ENCODE measurements at places on chromosomes 5 and 9. TPM values are rescaled to one million over a fixed set of nuclear protein-coding genes. Genes with fewer than 3 reads are reported as not detected.

Gene FPGS
- total RNA-seq = 115 TPM

Gene LSM11
- 2.4 TPM for total RNA-seq

DNA sequence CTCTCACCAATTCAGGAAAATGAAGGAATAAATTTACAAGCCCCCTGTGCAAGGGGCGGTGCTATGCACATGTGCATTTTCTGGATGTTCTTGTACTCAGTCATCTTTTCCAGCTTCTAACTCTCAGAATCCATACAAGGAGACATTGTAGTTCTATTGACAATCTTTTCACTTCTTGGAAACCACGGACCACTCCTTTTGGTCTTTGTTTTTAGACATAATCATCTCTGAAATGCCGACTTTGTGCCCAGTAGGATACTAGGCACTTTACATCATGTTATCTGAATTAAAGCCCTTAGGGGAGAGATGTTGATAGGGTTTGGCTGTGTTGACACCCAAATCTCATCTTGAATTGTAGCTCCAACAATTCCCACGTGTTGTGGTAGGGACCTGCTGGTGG, 322.6 kb upstream of the WWC1 start:
- no peak for DNase-seq

Gene SYK
- total RNA-seq = 71.6 TPM

DNA sequence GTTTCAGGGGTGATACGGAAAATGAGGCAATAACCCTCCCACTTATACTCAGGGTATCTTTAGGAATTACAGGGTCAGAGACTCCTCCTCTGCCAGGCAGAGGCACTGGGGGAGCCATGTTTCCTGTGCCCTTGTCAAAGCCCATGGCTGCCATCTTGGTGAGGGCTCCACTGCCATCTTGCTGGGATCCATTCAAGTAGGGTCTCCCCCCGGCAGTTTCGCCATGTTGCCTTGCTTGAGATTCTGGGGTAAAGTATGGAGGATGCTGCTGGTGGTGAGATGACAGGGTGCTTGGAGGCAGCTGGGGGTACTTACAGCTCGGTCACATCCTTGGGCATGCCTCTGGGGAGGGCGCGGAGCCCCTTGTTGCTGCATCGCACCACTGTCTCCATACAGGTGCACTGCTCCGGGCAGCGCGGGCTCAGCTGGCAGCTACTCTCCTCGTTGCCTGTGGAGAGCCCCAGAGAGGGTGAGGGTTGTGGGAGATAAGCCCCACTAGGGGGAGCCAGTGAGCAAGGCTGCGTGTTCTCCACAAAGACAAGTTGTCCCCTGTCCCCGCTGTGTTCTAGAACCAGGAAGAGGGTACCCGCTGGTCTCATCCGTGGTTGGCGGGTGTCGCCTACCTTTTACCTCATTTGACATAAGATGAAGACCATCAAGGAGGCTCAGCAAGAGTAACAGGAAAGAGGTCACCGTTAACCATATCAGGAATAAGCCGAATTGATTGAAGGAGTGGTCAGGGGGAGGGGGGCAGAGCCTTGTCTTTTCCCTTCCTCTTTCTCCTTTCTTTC, 169.0 kb upstream of the PANK3 start:
- peak; percentile 18 for DNase-seq

- no peak for DNase-seq
Observed at GRCh38 chr9:14529054-14529453, 164.2 kb downstream of the ZDHHC21 start.

GRCh38 chr9:135559606-135560005, 1.9 kb upstream of the PAEP start:
- DNase-seq = no peak

DNA sequence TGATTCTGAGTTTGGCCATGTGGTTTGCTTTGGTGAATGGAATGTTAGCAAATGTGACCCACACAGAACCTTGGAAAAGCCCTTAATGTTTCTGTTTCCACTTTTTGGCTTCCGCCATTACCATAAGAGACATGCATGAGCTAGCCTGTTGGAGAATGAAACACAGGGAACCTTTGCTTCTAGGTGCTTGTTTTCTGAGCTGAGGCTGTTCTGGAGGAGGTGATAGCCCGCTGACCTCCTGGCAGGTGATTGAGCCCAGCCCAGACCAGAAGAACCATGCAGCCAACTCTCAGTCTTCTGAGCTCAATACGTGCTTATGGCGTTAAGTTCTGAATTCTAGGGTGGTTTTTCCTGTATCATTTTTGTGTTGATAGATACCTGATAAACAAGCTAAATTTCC, 148.6 kb upstream of the KLF9 start:
- no peak for DNase-seq

DNA sequence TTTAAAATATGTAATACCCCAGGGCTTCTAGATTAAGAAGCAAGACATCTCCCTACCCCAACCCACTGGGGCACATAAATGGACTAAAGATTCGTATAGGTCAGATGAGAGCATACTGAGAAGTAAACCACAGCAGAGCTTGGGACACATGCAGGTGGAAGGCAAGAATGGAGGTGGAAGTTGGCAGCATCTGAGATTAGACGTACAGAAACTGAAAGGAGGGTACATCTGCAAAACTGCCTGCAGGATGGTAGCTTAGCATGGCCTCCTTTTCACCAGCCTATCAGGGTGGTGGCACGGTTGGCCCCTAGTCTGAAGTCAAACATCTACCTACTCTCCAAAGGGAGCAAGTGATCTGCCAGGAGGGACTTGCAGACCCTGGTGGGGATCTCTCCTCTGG, 181.8 kb downstream of the TSSK1B start:
- no peak for DNase-seq

GRCh38 chr9:94821098-94821887, 94.8 kb downstream of the AOPEP start:
- DNase-seq = no peak

Gene NMUR2
- 0.28 TPM for total RNA-seq

DNA sequence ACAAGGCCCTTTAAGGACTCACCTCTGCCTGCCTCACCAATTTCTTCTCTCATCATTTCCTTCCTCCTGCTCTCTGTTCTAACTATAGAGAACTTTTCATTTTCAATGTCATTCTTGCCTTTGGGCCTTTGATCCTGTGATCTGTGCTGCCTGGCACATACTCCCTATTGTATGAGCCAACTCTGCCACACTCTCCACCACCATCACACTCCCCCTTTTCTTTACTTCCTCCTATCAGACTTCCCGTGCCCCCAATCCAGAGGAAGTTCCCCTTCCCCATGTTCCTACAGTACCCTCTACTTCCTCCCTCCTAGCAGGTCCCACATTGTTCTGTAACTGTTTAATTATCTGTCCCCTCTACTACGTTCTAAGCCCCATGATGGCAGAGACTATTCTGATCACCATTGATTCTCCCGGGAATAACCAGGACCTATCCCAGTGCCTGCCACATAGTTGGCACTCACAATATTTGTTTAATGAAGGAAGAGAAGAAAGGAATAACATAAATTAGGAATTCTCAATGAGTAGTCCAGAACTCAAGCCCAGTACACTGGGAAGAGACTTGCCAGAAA, 27.5 kb downstream of the ADAM19 start:
- DNase-seq = no peak

Gene RAD23B
- total RNA-seq = 66.0 TPM

- DNase-seq = peak; percentile 34
Observed at GRCh38 chr9:100098046-100098886, 534 bp downstream of the ERP44 start.

- DNase-seq = no peak
Observed at GRCh38 chr5:78369680-78370079, 9.3 kb downstream of the SCAMP1 start.

DNA sequence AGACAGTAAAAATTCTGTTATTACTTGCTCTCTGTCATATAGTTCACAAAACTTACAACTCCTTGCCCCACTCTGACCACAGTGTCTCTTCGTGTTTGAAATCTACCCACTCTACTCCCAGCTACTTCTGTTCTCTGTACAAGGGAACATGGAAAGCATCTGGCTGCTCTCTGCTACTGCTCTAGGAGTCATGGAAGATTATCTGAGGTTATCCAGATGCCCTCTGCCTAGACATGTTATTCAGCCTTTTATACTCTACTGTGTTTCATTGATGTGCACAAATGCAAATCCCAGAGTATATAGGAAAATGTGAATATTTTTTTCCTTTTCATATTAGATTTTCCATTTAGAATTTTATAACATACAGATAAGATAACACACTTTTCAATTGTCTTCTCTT, 1525.6 kb downstream of the MAT2B start:
- no peak for DNase-seq

DNA sequence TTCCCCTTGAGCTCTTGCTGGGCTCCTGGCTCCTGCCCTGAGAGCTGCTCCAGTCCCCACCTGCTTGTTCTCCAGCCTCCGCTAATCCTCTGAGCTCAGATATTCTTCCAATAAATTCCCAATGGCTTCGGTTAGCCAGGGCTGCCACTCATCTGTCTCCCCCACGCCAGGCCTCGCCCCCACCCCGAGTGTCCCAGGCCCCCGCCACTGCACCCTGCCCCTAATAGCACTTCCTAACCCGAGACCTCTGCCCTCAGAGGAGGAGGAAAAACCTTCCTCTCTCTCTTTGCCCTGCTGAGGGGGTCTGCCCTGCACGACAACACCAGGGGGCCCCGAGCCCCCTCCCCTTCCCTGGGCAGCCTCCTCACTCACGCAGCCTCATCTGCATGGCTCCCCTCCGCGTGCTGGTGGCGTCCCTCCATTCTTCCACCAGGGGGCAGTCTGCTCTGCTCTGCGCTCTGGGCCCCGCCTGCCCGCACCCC, 5.4 kb upstream of the LCN15 start:
- no peak for DNase-seq

Gene POU5F2
- 8.6 TPM for total RNA-seq

Gene CANX
- total RNA-seq = 924 TPM

GRCh38 chr5:54360925-54361662, 50.7 kb upstream of the ARL15 start:
- no peak for DNase-seq

Gene DNAH5
- total RNA-seq = 29.7 TPM

GRCh38 chr9:75658301-75658905, 232.1 kb upstream of the PCSK5 start:
- no peak for DNase-seq

GRCh38 chr5:170076211-170076610, 29.5 kb upstream of the FOXI1 start:
- no peak for DNase-seq

GRCh38 chr9:113611461-113612215, 148.1 kb downstream of the RGS3 start:
- no peak for DNase-seq

DNA sequence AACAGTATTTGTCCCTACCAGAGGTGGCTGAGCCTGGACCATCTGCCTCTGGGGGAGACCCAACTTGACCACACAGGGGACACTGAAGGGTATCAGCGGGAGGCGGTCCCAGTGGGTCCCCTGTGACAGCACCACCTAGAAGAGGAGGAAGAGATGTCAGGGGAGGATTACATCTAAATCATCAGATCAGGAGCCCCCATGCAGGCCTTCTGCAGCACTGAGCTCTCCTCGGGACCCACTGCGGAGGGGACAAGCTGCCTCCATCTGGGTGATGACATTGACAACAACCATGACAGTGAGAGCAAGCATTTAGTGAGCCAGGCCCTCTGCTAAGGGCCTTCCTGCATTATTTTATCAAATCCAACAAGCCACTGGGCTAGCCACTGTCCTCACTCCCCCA, 12.3 kb downstream of the ORM2 start:
- no peak for DNase-seq

Gene FRMPD1
- total RNA-seq = 0.06 TPM

Gene OGN
- 145 TPM for total RNA-seq

Measured in lung (tissue), 17 donors.